ENCODE measurements at places on chromosomes 11 and 22.
A peak's percentile ranks its signal among the peaks of the same experiment; 100 is the strongest.

- DNase-seq = no peak
These were observed 1.5 kb downstream of the LRFN4 start for GRCh38 chr11:66858186-66858938.

DNA sequence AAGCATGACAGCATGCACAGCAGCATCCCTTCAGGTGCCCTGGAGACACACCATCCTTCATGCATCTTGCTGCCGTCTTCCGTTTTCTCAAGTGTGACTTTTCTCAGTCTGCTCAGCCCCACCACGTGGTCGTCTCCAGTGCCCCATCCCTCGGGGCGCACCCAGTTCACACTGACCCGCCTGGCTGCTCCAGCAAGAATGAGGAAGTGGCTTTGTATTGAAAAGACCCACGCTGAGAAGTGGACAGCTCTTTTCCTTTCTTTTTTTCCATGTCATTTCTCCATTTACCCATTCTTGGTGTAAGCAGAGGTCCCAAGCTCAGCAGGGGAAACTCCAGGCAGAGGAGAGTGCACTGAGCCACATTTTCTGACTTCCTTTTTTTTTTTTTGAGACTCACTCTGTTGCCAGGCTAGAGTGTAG is 14.5 kb downstream of the SERPINH1 start:
- DNase-seq = peak; percentile 75

GRCh38 chr11:8250981-8251615 is 12.6 kb downstream of the LMO1 start:
- DNase-seq = no peak

DNA sequence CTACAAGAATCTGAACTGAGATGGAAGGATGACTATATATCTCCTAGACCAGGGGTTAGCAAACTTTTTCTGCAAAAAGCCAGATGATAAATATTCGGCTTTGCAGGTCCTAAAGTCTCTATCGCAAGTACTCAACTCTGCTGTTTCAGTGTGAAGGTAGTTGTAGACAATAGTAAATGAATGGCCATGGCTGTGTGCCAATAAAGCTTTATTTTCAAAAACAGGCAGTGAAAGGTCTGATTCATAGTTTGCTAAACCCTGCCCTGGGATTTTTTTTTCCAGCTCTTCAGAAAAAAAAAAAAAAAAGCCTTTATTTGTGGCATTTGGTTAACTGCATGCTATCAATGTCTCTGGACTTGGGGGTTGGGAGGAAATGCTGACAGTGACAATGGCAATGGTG is 37.5 kb downstream of the FAM227A start:
- no peak for DNase-seq

- DNase-seq = no peak
These were observed 15.8 kb downstream of the EPS8L2 start for GRCh38 chr11:721741-722345.

GRCh38 chr22:27716074-27716473 is 85.5 kb downstream of the MN1 start:
- no peak for DNase-seq

DNA sequence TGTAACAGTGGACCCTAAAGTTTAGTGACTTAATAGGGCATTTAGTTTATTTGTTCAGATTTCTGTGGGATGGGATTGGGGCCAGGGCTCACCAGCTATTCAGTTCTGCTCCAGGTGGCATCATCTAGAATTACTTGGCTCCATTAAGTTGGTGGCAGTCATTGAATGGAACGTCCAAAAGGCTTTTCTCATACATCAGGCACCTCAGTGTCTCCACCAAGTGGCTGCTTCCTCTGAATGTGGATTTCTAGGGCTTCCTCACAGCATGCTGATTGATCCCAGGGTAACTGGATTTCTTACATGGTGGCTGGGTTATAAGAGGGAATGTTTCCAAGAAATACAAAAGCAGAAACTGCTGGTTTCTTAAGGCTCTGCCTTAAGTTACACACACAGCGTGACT is 34.7 kb downstream of the USP47 start:
- no peak for DNase-seq

DNA sequence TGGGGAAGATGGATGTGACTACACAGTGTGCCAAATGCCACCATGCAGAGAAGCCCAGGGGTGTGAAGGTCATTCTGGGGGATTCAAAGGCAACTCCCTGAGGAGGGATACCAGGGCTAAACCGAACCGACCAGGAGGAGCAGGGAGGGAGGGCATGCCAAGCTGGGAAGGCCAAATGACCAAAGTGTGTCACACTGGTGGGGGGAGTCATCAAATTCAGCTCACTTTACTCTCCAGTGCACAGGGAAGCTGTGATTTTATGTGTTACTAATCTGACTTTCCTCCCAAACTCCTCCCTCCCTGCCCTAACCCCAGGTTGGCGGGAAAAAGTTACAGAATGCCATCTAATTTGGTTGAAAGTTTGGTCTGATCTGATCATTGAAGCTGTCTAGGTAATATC is 29.7 kb upstream of the TSKU start:
- DNase-seq = no peak

DNA sequence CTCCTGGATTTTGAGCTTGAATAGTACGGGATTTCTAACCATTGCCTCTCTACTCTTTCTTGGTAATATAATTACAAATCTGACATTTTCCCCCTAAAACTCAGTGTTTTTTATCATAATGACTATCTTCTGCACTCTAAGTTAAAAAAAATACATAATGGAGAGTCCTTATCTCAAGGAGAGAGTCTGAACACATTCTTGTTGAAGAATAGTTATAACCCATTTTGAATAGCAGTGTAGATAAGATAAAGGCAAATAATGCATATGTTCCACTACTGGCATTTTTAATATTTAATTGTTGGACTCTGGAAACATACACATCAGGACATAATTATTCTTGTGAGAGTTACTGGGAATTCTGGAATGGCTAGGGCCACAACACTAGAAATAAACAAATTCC is 456.5 kb upstream of the ANO5 start:
- DNase-seq = no peak

DNA sequence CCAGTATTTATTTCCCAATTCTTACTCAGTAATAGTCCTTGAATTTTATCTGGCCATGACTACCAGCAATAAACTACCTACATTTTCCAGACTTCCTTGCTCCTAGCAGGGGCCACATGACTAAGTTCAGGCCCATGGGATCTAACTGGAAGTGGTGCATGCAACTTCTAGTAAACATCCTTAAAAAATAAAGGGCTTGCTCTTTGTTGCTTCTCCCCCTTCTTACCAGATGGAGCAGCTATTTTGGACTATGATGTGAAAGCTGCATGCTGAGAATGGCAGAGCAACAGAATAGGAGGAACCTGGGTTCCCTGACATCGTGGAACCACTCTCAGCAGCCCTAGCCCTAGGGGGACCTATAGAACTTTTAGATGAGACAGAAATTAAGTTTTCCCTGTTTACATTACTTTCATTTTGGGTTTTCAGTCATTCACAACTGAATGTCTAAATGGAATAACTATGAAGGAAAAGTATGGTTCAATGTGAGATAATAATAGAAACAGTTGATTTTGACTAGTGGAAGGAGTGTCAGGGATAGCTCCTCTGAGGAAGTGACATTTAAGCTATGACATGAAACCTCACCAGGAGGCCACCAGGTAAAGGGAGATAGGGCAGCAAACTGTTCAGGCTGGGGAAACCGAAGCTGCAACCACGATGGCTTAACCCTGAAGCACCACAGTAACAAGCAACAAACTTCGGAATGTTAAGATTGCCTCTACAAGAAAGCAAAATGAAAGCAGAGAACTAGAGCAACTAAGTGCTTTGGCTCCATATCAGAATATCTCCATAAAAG is 48.9 kb downstream of the PHF21A start:
- DNase-seq = no peak

- no peak for DNase-seq
These were observed 781.6 kb downstream of the ETS1 start for GRCh38 chr11:127805771-127806170.

GRCh38 chr22:19819911-19820879 is 34.5 kb downstream of the GNB1L start:
- DNase-seq = no peak

DNA sequence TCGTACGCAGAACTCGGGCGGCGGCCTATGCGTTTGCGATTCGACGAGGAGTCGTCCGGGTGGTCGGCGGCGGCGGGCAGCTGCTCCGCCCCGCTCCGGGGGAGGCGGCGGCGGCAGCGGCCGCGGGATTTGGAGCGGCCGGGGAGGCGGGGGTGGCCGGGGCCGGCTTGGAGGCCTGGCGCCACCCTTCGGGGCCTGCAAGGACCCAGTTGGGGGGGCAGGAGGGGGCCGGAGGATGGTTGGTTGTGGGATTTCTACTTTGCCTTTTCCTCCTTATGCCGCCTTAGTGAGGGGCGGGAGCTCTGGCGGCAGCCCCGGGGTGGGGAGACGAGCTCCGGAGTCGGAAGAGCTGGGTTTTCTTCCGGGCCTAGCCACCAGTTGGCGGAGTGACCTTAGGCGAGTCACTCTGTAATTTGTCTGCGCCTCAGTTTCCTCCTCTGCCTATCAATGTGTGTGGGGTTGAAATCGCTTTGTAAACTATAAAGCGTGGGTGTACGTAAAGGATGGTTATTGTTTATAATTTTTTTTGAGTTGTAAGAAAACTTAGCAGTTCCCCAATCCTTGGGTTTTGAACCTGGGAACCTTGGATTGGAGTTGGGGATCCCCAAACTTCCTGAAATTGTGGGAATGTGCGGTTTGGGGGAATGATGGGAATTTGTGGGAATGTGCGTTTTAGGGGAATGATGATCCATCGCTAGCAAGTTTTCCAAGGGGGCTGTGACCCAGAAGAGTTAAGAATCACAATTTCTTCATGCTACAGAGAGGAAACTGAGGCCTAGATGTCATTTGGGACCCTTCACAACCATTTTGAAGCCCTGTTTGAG is 679 bp downstream of the TUG1 start:
- DNase-seq = no peak

DNA sequence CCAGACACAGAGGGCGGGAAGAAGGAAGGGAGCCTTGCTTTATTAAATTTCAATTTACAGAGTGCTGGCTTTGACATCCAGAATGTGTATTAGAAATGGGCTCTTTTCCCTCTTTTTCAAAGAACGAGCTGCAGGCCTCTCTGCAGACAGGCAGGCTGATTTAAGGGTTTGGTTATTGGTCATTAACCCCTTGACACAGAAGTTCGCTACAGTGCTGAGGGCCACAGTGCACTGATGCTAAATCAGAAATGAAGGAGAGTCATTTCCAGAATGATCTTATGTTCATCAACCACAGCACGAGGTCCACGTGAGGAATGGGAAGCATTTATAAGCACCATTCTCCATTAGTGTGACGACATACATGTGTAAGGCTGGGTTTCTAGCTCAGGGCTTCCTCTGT is 51.8 kb downstream of the CSNK2A3 start:
- DNase-seq = no peak

- DNase-seq = peak; percentile 1
These were observed 56.7 kb upstream of the RCN1 start for GRCh38 chr11:32034149-32034548.

GRCh38 chr11:33790040-33790439 is 15.7 kb upstream of the FBXO3 start:
- no peak for DNase-seq

DNA sequence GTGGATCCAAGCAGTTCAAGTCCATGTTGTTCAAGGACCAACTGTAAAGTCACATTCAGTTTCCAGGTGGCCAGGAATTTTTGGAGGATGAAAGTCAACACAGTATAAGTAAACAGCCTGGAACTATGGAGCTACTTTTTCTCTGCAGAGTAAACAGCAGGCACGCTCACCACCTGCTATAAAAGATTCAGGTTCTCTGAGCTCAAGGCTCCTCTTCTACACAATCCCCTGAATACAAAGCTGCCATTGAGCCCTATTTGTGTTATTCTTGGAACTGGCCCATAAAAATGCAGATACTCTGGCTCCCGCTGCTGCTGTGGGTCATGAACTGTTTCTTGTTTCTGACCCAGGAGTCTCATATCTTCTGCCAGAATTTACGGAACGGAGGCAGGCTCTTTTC is 56.9 kb upstream of the PRR5 start:
- DNase-seq = no peak

DNA sequence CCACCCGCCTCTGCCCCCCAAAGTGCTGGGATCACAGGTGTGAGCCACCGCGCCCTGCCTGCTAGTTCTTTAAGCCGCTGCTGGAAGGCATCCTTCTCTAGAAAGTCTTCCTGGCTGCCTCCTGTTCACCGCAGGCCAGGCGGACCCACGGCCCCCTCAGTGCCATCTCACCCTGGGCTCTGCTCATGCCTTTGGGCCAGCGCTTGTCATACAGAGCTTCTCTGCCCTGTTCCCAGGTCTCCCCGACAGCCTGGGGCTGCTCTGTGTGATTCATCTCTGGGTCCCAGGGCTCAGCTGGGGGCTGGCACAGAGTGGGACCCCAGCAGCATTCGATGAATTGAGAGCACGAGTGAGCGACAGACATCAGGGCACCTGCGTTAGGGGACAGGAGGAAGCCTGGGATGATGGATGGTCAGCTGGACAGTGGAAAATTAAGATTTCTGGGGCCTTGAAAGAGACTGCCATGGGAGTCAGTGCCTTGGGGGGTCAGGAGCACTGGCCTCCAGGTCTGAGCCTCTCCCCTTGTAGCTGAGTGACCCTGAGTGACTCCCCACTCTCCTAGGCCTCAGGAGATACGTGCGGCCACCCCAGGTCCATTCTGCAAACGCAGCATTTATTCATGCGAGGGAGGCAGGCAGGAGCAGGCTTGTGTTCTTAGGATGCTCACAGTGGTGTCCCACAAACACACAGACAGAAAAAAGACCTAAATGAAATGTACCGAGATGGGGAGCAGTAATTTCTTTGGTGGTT is 23.3 kb upstream of the PRR5 start:
- DNase-seq = no peak

DNA sequence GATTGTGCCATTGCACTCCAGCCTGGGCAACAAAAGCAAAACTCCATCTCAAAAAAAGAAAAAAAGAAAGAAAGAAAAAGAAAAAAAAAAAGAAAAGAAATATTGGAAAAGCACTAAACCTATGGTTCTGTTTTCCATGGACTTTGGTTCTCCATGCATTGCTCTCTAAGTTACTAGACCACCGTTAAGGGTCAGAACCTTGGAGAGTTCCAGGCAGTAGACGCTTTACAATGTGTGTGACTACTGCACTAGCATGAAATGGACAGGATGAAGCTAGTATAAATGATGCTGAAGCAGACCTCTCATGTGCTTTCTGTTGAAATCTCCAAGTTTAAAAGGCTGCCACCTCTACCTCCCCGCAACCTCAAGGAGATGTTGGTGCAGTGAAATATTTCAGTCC is 63.5 kb downstream of the SIK2 start:
- no peak for DNase-seq

GRCh38 chr11:75786101-75786736 is 17.6 kb downstream of the DGAT2 start:
- no peak for DNase-seq

DNA sequence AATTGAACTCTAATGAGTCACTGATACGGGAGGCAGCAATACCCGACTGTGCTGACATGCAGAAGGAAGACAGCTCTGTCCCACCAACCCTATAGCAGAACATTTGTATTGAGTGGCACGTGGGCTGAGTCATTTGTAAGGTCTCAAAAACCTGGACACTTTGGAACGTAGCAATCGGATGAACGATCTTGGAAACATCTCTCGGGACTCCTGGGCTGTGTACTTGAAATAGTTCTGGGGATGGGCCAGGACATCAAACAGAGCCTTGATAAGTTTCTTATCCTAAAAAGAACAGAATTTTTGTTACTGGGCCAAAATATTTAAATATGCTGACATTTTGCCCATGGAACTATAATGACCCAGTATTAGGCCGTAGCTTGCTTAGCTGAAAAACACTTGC is 17.1 kb upstream of the NRIP3 start:
- DNase-seq = no peak

- no peak for DNase-seq
These were observed 112.7 kb downstream of the ZBTB16 start for GRCh38 chr11:114172055-114172861.

GRCh38 chr22:50118557-50119168 is 28.9 kb downstream of the MOV10L1 start:
- DNase-seq = peak; percentile 71

- no peak for DNase-seq
These were observed 47.7 kb upstream of the FADD start for GRCh38 chr11:70155386-70155785.

Data from kidney glomerular epithelial cell (primary cell).